IMR-90 (cell line): ENCODE measurements at places on chromosomes 1 and 21. TPM values are rescaled to one million over a fixed set of nuclear protein-coding genes. Genes with fewer than 3 reads are reported as not detected.

TFF3 gene
- total RNA-seq = not detected in 2 replicates

DNA sequence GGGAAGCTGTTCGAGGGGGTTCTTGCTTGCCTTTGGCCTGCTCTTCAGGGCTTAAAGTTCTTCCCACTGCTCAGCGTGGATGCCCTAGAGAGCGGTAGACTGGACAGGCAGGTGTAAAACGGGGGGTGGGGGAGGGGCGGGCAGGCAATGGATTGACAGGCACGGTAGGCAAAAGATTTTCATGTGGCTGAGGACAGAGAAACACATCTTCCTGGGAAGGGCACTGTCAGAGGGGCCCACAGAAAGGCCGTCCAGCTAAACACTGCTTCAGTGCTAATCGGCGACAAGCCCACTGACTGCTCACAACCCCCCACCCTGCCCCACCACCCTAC lies 412 bp downstream of the ABCA4 start:
- no peaks in the 10 kb centered on the region for H3K36me3 ChIP-seq
- peaks cover 8% of the 10 kb centered on the region for H3K4me1 ChIP-seq
- DNase-seq = no peak
- H3K27ac ChIP-seq = no peak overlapping the region
- H3K27me3 ChIP-seq = peaks cover 9% of the 10 kb centered on the region; the same call in 1 of the 2 replicates
- H3K4me3 ChIP-seq = no peak overlapping the region

DNA sequence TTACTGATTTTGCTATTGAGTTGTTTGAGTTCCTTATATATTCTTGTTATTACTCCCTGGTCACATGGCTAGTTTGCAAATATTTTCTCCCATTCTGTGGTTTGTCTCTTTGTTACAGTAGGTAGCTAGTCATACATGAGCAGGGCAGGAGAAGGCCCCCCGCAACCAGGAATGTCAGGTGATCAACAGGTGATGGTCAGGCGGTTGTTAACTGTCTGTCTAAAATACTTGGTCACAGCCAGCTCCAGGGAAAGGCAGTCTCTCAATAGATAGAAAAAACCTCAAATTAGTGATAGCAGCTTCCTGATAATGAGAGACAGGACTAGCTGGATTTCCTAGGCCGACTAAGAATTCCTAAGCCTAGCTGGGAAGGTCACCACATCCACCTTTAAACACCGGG lies 217.9 kb downstream of the RHOU start:
- H3K4me3 ChIP-seq = no peak overlapping the region
- H3K36me3 ChIP-seq = no peaks in the 10 kb centered on the region
- H3K27me3 ChIP-seq = no peaks in the 10 kb centered on the region
- no peak for DNase-seq

TRIM46 gene
- 2.3 and 2.5 TPM in 2 replicates for total RNA-seq

- DNase-seq = no peak
- no peak overlapping the region for H3K27ac ChIP-seq
- no peaks in the 10 kb centered on the region for H3K27me3 ChIP-seq
- no peak overlapping the region for H3K4me3 ChIP-seq
These were observed 111.9 kb upstream of the RGS1 start for GRCh38 chr1:192463661-192464060.
